ENCODE measurements at places on chromosomes 6 and 20.

- no peak for DNase-seq
Measured at GRCh38 chr6:140858381-140858971, 1274.2 kb upstream of the GJE1 start.

DNA sequence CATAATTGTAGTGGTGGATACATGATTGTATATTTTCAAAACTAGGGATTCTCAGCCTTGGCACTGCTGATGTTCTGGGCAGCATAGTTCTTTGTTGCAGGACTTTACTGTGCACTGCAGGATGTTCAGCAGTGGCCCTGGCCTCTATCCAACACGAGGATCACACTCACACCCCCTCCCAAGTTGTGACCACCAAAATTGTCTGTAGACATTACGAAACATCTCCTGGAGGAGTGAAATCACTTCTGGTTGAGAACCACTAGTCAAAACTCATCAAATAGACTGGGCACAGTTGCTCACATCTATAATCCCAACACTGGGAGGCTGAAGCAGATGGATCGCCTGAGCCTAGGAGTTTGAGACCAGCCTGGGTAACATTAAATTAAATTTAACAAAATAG lies 123.1 kb upstream of the CDYL start:
- DNase-seq = no peak

GRCh38 chr6:139600919-139601475 lies 226.5 kb upstream of the CITED2 start:
- peak; percentile 75 for DNase-seq

- DNase-seq = peak; percentile 22
Measured at GRCh38 chr6:162726947-162727321, 632 bp downstream of the PRKN start.

- DNase-seq = peak; percentile 67
Measured at GRCh38 chr6:24524805-24525204, 30.0 kb downstream of the ALDH5A1 start.

DNA sequence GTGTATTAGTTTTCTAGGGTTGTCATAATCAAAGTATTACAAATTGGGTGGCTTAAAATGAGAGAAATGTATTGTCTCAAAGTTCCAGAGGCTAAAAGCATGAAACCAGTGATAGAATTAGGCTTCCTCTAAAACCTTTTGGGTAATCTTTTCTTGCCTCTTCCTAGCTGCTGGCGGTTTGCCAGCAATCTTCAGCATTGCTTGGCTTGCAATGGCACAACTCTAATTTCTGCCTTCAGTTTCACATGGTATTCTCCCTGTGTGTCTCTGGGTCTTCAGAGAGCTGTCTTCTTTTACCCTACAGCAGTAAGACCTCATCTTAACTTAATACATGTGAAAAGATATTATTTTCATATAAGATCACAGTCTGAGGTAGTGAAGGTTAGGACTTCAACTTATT lies 479.1 kb upstream of the GJE1 start:
- DNase-seq = no peak

DNA sequence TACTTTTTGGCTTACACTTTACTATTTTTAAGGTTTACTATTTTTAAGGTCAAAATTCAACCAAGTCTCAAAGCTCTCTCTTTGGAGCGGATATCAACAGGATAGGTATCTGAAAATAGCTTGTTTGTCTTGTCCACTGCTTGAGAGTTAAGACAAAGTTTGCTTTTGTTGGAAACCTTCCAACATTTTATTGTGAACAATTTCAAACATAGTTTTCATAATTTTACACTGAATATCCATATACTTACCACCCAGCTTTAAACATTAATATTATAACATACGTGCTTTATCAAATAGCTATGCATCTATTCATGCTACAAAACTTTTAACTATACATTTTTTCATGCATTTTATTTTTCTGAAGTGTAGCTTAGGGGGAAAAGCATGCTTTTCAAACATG lies 109.9 kb downstream of the FYN start:
- no peak for DNase-seq

DNA sequence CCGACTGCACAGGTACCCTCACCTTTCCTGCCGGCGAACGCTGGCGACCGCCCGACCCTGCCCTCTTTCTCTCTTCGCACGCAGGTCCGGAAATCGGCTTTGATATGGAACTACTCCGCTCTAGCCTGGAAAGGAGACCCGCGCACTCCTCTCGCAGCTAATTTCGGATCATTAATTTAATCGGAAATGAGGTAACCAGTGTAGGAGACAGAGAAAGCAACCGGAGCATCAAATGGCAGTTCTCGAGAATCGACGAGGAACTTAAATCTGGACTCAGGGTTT lies 949 bp upstream of the ATXN1 start:
- DNase-seq = peak; percentile 57

- DNase-seq = no peak
Measured at GRCh38 chr6:487956-488355, 96.4 kb downstream of the IRF4 start.

GRCh38 chr6:75623491-75623890 lies 21.8 kb downstream of the SENP6 start:
- DNase-seq = no peak

- peak; percentile 67 for DNase-seq
Measured at GRCh38 chr6:129186988-129187387, 304.1 kb downstream of the LAMA2 start.

GRCh38 chr20:46765506-46766120 lies 56.2 kb downstream of the SLC2A10 start:
- DNase-seq = no peak

All from mesendoderm (in vitro differentiated cells).